Effector CD4-positive, alpha-beta T cell (primary cell): ENCODE measurements at places on chromosomes 1 and 21.

DNA sequence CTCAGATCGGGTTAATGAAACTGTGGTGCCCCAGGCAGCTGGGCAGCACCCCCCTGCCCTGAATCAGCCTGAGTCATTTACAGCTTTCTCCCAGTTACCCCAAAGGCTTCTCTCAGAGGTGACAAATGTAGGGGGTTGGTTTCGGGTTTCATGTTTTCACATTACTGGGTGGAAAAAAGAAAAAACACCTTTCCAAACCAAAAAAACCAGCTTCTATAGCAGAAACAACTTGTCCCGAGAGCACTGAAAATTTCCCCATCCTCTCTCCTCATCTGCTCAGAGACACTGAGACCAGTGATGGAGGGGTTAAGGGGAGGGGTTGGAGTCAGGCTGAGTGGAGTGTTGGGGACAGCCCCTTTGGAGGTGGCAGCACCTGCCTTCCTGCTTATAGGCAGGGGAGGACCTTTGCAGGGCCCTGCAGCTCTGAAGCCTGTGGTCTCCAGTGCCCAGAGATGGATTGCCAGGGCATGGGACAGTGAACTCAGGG lies 15.6 kb downstream of the UTP11 start:
- DNase-seq: no peak

DNA sequence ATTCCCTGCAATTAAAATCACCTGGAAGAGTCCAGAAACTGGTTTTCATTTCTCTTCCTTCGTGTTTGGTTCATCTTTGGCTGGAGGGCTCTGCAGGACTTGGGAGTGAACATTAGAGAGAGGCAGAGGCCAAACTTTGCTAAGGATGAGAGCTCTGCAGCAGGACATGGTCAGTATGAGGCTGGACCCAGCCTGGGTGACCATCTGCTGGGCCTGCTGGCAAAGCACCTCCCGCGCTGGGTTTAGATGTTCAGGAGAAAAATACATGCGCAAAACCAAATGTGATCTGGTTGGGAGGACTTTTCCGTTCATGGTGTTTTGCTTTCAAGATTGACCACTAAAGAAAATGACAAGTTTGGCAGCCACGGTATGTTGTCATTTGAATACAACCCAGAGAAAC lies 15.9 kb downstream of the KAZN start:
- no peak for DNase-seq

GRCh38 chr21:28144089-28144488 lies 848.6 kb downstream of the LTN1 start:
- DNase-seq: no peak

DNA sequence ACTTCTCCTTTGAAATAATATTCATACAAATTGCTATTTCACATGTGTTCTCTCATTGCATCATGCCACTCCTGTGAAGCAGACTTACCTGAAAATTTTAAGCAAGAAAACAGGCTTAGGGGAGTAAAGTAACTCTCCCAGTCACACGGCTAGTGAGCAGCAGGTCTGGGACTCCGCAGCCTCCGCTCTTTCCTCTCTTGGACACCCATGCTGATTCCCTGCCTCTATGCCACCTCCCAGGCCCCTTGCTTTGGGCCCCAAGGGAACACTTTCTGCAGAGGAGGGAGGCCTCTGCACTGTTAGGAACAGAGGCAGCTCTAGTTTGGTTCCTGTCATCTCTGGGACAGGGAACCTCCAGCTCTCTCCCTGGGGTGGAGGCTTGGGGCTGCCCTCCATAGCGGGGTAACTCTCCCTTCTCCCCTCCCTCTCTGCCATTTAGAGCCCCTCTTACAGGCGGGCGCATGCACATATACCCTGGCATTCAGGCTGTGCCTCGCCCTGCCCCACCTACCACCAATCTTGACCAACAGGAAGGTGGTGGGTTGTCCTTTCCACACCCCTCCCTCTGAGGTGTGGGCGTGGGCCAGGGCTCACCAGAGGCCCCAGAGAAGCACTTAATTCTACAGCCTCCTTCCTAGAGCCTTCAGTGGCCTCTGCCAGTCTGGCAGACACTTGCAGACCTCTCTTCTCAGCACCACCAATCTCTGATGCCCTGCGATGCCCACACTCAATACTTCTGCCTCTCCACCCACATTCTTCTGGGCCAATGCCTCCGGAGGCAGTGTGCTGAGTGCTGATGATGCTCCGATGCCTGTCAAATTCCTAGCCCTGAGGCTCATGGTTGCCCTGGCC lies at the start of gene RXFP4:
Gene RXFP4, plus strand, starts transcription at position 646 of the 852 bp plus-strand sequence. Its CDS starts 72 bp downstream, at position 718.
- no peak for DNase-seq

DNA sequence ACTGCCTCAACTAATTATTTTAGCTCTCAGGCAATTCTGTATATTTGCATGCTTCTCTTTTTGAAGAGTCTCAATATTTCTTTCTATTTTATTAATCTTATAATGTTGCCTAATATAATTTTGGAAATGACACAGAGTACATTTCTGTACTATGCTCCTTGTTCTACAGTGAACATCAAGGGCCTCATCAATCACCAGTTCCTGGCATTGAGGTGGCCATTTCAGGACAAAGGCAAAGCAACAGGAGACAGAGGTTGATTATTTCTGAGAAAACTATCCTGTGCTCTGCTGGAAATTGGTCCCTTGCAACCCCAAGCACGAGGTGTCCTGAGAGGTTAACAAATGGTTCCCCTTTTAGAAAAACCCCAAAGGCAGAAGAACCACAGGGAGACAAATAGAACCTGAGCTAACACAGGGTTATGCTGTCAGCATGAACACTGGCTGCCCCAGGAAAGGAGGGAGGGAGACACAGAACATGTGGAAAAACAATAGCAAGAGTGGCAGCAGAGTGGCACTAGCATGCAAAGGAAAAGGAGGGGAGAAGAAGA lies 63.9 kb upstream of the VAV3 start:
- no peak for DNase-seq

GRCh38 chr1:70034403-70034802 lies 171.0 kb downstream of the LRRC40 start:
- no peak for DNase-seq

- DNase-seq: no peak
Observed at GRCh38 chr1:98342566-98342965, 319.0 kb upstream of the SNX7 start.

DNA sequence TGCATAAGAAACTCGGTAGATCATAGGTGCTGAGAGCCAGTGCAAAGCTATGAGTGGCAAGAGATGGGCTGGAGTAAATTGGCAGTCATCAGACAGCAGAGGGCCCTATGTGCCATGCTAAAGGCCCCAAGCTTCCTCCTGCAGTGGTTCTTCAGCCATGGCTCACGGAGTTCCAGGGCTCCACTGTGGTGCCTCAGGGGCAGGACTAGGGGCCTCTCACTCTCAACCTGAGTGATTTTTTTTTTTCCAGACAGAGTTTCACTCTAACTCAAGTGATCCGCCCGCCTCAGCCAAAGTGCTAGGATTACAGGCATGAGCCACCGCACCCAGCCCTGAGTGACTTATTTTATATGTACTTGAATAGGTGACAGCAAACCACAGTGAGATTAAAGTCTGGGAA lies 10.4 kb upstream of the GJA8 start:
- DNase-seq: no peak

DNA sequence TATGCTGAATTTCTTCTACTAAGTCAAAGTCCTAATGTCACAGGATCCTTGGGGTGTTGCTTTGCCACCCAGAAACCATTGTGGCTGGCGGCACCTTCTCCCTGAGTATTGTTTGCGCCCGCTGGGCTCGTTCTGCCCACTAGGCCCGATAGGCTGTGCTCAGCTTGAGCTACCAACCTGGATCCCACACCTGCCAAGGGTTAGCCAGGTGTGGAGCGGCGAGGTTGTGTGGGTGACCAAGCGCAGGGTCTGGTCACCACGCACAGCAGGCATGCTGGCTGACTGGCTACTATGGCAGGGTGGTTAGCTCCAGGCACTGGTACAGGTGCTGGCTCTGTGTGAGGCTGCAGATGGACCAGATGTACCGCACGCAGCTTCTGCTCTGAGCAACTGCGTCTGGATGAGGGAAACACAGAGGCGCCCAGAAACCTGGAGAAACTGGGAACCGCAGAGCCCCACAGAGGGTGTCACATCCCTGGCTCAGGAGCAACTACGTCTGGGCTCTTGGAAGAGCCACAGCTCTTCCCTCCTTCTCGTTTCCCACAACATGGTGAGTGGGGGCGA lies 50.3 kb upstream of the SCYL3 start:
- DNase-seq: no peak

GRCh38 chr1:47617381-47618221 lies 179.8 kb downstream of the FOXD2 start:
- no peak for DNase-seq

- no peak for DNase-seq
Observed at GRCh38 chr1:176795929-176796328, 333.0 kb downstream of the PAPPA2 start.

GRCh38 chr1:165119086-165119485 lies 237.4 kb downstream of the LMX1A start:
- no peak for DNase-seq

DNA sequence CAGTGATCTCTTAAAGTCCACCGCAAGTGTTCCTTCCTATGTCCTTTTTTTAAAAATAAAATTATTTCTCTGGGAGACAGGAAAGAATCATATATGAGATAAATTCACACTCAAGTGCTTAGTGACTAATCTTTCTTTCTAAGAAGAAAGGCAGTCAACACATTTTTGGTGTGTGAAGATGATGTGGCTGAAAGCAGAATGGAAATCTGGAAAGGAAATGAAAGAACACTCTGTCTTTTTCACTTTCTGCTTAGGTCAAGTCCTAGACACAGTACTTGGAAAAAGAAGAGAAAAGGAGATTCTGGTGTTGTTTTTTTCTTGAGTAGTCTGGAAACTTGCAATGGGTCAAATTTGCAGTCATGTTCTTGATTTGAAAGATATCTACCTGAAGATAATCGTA lies 45.5 kb upstream of the PRRX1 start:
- DNase-seq: no peak

DNA sequence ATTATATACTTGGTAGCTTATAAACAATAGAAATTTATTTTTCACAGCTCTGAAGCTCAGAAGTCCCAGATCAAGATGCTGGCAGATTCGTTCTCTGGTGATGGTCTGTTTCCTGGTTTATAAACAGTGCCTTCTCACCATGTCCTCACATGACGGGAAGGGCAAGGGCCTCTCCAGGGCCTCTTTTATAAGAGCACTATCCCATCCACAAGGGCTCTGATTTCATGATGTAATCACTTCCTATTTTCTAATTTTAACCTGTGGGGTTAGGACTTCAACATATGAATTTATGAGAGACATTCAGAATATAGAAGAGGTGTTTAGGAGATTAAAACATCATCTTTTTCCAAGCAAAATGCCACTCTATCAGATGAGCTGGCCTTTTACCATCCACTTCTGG lies 32.1 kb upstream of the PLPPR4 start:
- no peak for DNase-seq

- DNase-seq: no peak
Observed at GRCh38 chr1:6909401-6909800, 124.1 kb downstream of the CAMTA1 start.

- no peak for DNase-seq
Observed at GRCh38 chr1:11417162-11417561, 61.8 kb upstream of the DISP3 start.

DNA sequence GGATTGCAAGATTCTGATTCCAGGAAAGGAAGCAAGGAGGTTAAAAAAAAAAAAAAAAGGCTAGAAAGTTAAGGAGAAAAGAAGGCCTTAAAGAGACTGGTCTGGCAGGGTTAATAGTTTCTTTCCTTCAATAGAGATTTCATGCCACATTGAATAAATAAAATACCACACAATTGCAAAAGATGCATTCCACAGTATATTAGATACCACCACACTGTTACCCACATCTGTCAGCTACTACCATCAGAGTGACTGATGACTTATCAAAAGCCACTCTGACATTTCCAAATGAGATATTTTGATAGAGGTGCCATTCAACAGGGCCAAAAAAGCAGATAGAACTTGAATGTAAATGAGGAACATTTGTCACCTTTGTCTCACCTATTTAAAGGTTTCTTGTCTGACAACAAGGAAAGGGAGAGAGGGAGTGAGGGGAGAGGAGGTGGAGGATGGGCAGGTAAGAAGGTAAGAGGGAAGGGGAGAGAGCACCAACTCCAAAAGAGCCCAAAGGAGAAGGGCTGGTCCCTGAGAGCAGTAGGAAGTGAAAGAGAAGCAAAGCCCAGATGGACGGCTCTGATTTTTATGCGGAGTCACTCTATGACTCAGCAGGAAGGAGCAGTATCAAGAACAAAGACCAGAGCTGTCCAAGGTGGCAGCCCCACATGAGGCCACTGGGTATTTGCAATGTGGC lies 38.3 kb downstream of the LRRN2 start:
- no peak for DNase-seq

- peak; percentile 59 for DNase-seq
Observed at GRCh38 chr1:202009326-202010179, 834 bp upstream of the ELF3 start.
